ENCODE measurements at places on chromosomes 2 and 18.

GRCh38 chr2:128715360-128715759, 396.7 kb upstream of the HS6ST1 start:
- DNase-seq: no peak

DNA sequence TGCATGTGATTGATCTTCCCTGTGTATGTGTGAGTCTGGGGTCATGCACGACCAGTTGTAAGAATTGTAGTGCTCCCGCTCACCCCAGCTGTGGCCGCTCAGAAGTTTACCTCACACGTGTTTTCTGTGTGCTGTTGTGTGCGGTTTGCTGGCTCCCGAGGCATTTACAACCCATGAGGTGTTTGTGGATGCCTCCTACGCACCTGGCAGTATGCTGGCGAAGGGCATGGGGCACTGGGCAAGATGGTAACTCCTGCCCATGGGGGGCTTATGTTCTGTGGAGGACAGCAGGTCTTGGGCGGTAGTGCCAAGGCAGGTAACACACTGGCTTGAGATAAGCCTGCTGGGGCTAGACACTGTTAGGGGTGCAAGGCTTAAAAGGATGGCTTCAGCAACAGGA, 102.6 kb upstream of the HS6ST1 start:
- DNase-seq: peak; percentile 21

GRCh38 chr2:26463244-26464192, 14.4 kb downstream of the OTOF start:
- peak; percentile 87 for DNase-seq

DNA sequence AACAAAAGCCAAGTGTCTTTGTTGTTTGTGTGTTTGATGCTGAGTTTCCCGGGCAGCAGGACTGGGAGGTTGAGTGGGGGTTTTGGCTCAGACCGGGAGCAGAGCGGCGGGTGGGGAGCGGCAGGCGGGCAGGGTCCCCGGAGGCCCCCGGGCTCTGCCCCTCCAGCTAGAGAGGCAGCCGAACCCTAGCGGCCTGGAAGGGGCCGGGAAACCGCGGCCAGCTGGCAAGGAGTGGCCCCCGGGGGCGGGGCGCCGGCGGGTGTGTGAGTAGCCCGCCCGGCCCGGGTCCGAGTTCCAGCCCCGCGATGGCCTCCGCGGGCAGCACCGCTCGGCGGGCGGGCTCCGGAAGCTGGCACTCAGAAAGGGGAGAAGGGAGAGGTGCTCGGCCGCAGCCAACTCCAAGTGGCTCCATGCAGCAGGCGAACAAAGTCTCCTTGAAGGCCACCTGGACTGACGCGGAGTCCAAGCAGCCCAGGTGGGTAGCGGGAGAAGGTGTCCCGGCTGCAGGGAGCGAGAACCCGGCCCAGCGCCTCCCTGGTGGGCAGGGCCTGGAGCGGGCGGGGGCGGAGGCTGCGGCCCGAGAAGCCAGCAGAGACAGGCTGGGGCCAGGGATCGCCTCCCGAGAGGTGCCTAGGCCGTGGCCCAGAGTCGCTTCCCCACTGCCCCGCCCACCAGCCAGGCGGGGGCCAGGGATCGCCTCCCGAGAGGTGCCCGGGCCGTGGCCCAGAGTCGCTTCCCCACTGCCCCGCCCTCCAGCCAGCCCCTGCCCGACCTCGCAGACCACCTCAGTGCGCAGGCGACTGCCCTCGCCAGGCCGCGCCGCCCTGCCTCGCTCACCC, at the start of gene ANKRD53:
Gene ANKRD53, plus strand, starts transcription at position 290 of the 839 bp plus-strand sequence. Its CDS starts 16 bp downstream, at position 306.
- peak; percentile 88 for DNase-seq

GRCh38 chr2:230162981-230163380, 56.8 kb downstream of the SP110 start:
- no peak for DNase-seq

DNA sequence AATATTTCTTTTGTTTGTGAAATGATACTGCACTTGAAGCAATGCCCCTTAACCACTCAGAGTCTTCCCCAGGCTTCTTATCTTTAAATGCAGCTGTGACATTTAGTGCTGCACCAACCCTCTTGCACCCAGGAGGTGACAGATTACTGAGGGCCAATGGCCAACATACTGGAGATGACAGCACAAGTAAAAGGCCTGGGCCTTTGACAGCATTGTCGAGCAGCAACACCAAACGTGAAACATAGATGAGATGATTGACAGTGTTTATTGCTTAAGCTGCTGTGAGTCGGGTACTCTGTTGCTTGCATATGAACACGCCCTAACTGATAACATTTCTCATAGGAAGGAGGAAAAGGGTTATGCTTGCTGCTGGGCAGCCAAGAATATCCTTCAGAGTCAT, 80.3 kb downstream of the THNSL2 start:
- no peak for DNase-seq

DNA sequence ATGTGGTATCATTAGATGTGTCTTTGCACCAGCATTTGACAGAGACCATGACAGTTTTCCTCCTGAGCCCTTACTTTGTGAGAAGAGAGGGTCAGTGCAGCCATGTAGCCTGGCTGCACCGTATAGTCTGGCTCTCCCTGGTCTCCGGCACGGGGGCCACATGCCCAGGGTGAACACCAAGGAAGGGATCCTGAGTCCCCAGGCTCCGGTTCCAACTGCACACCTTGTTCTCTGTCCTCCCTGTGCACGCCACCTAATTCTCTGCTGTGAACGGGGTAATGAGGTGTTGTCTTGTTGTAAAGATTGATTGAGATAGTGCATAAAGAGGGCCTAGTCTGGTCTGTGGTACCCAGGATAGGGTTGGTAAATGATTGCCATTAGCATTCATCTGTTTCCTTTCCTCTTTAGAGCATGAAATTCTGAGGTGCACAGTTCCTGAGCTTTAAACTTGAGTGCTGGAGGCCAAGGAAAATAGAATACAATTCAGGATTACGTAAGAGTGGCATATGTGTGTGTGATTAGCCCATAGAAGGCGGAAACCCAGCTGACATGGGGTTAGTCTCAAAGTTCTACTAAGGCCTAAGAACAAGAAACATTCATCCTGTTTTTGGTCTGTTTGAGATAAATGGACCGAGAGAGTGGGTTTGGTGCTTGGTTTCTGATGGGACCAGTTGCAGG, 55.5 kb downstream of the NCK2 start:
- DNase-seq: no peak
